Left ventricle myocardium superior (tissue), 1 donor: ENCODE measurements at places on chromosomes 5 and 9.

DNA sequence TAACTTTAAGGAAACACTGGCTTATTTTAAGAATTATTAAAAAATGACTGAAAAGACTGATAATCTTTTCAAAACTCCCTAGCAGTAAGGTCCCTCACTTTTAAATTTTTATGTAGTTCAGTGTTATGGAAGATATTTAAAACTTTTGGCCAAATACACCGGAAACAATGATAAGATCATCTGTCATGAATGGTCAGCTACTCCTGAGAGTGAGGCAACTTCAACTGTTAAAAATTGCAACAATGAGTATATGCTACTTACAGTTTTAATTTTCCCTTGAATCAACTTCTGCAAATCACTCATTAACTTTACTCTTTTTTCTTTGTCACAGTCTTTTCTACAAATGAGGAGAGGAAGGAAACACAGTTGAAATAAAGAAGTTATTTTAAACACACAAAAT lies 10.8 kb downstream of the PUM3 start:
- no peak for DNase-seq

DNA sequence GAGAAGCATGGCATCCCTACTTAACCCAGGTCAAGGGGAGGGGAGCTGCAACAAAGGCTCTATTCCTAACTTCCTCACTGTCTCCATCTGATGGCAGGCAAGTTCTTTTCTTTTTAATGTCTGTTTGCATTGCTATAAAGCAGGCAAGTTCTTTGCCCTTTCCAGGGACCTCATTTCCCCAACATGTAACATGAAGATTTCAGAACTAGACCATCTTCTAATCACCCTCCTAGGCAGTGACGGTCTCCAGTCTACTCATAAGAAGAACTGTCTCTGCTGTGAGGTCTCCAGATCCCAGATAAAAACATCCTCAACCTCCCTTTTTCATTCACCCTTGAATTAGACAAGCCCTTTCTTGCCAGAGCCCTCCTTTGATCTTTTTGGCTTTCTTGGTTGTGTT lies 42.1 kb downstream of the PPP1R2B start:
- DNase-seq: no peak

DNA sequence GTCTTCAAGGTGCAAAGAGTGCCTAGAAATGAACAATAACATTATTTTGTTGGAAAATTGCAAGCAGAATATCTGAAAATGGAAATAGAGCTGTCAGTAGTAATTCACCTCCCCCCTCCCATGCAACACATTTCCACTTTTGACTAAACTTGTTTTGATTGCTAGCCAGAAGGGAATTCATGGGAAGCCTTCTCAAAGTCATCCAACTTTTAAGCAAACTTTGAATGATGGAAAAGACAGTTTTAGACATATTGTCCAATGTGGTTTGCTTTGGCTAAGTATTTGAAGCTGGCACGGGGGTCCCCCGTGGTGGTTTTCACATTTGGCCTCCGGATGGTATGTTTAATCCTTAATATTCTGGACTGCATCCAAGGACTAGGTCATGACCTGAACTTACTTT lies 7.5 kb downstream of the NR2F1 start:
- no peak for DNase-seq

DNA sequence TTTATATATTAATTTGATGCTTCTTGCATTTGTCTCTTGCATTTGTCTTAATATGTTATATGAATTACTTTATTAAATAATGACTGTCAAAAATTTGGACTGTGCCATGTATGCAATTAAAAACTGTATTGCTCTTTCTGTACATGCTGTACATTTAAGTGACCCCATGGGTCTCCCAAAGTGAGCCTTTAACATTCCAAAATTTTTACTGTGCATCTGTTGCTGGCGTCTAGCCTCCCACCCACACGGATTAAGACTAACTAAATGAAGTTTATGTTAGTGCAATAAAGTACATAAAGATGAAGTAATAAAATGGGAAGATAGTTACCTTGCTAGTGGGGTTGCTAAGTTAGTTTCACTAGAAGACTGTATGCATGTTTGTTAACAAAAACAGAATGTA lies 48.5 kb downstream of the ADAMTS19 start:
- no peak for DNase-seq

- DNase-seq: no peak
Observed at GRCh38 chr9:4769321-4770080, 23.2 kb upstream of the RCL1 start.

DNA sequence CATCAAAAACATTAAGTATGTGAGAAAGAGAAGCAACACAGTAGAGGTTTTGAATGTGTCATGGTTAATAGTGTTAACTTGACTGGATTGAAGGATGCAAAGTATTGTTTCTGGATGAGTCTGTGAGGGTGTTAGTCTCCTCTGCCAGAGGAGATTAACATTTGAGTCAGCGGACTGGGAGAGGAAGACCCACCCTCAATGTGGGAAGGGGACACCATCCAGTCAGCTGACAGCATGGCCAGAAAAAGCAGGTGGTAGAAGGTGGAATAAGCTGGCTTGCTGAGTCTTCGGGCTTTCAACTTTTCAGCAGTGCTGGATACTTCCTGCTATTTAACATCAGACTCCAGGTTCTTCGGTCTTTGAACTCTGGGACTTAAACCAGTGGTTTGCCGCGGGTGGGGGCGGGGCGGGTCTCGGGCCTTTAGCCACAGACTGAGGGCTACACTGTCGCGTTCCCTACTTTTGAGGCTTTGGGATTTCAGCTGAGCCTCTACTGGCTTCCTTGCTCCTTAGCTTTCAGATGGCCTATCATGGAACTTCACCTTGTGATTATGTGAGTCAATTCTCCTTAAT lies 309.9 kb upstream of the ST8SIA4 start:
- no peak for DNase-seq

- no peak for DNase-seq
Observed at GRCh38 chr5:35061211-35061770, 13.5 kb upstream of the AGXT2 start.

- DNase-seq: no peak
Observed at GRCh38 chr5:113117543-113118115, 141.0 kb downstream of the DCP2 start.

- peak; percentile 50 for DNase-seq
Observed at GRCh38 chr9:20356403-20357036, 265.8 kb downstream of the MLLT3 start.

- DNase-seq: no peak
Observed at GRCh38 chr5:101806410-101806809, 489.7 kb downstream of the SLCO4C1 start.

DNA sequence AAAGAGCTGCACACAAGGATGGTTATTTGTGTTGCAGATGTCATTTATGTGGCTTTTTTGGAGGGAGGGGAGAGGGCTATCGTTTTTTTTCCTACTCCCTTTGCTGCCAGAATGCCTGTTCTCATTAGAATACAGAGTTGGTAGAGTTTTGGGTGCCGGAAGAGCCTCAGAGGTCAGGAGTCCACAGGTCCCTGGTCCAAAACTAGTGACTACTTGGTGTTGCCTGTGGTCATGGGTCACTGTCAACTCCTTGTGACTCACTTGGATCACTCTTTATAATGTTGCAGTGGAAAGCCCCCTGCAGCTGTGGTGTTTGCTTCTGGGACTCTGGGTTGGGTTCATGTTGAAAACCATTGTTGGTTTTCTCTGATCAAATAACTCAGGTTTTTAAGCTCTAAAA lies 131.4 kb downstream of the MAST4 start:
- no peak for DNase-seq

GRCh38 chr5:81038495-81038894 lies 78.3 kb downstream of the RASGRF2 start:
- DNase-seq: no peak

DNA sequence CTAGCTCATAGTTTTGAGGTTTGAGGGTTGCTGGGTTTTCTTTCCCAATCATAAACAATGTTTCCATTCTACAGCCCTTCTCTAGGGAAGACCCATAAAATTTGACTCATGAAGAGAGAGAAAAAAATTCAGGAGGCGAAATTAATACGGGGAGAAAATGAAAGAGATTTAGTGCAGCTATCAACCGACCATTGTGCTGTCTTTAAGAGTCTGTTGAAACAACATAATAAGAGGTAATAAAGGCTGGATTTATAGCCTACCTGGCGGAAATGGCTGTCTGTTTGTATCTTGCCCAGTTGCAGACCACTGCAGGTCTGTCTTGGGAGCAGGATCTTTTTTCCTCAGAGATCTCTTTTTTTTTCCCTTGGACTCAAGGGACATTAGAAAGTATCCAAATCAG lies 66.9 kb downstream of the TLR4 start:
- DNase-seq: no peak

DNA sequence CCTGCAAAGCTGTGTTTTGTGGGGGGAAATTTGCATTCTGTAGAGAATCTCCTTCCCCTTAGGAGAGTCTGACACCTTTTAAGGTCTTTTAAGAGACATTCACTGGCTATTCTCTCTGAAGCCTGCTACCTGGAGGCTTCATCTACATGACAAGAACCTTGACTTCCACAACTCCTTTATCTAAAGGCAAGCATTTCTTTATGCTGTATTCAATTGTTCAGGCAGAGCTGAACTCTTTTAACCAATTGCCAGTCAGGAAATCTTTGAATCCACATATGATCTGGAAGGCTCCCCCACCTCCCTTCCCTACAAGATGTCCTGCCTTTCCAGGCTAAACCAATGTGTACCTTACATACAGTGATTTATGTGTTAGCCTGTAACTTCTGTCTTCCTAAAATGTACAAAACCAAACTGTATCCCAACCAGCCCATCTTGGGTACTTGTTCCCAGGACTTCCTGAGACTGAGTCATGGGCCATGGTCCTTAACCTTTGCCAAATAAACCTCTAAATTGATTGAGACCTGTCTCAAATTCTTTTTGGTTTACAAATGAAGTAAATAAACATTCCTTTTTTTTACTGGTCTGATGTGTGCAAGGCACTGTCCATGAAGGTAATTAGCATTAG lies 9.9 kb downstream of the C9orf85 start:
- no peak for DNase-seq

DNA sequence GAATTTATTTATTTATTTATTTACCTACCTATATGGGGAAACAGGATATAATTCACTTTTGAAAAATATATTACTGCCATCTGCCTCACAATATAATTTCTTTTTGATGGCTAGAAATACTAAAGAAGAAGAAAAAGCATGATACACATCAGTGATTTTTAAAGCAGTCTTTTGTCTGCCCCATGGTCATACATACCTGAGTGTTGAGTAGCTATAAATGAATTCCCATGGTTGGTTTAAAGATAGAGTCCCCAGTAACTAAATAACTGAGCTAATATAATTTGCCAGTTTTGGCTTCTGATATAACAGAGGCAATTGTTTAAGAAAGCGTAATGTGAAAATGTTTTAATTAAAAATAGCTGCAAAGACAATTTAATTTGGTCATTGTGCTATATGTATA lies 447.8 kb downstream of the PDE4D start:
- no peak for DNase-seq

- no peak for DNase-seq
Observed at GRCh38 chr5:154465169-154465568, 12.9 kb downstream of the HAND1 start.
